ENCODE measurements at places on chromosomes 6 and 20. TPM values are rescaled to one million over a fixed set of nuclear protein-coding genes. Genes with fewer than 3 reads are reported as not detected.

Gene HLA-DMB
- 3.8 TPM for total RNA-seq

DNA sequence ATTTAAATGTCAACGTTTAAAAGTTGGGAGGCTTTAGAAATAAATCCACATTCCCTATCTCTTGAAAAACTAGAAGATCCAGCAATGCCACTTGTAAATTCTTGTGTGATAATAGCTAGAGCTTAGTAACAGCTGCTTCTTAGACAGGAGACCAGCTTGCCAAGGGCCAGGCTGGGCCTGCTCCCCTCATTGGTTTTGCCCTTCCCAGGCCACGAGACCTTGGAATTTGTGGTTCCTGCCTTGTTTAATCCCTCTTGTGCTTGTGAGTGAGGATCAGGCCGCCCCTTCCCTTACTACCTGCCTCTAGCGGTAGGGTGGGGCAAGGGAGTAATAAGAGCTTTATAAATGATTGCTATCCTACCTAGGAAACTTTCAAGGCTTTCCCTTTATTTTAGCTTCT, 363.5 kb downstream of the SYNE1 start:
- no peak for DNase-seq

- DNase-seq: no peak
These were observed 41.0 kb downstream of the GNAS start for GRCh38 chr20:58893355-58894120.

Gene EDN3
- total RNA-seq: 65.2 TPM

Gene VGLL2
- not detected for total RNA-seq
